Stimulated activated CD4-positive, alpha-beta T cell treated with anti-CD3 and anti-CD28 coated beads, Interleukin-4, amount 100 ng/mL, for 48 hours (primary cell): ENCODE measurements at places on chromosomes 16 and 17.

DNA sequence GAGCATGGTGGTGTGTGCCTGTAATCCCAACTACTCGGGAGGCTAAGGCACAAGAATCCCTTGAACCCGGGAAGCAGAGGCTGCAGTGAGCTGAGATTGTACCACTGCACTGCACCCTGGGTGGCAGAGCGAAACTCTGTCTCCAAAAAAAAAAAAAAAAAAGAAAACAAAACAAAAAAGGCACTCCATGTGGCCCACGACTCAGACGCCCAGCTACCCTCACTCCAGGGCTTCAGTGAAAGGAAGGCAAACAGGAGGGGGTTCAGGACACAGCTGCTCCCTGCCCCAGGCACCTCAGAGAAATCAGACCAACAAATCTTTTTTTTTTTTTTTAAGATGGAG is 91.7 kb downstream of the LITAF start:
- DNase-seq, result no peak

DNA sequence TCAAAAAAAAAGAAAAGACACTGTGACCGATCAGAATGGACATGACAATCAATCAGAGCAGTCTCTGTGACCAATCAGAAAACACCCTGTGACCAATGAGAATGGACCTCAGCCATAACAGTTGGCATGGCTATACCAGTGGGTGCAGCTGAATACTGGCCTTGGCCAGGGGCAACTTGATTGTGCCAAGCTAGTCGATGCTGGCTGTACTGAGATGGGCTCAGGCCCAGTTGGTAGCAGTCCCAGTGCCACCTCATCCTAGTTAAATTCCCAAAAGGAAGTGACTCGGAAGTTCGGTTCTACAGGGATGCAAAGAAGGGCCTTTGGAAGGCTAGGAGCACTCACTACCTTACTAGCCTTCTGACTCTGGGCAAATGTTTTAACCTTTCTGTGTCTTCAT is 37.2 kb upstream of the BCO1 start:
- DNase-seq, result no peak

DNA sequence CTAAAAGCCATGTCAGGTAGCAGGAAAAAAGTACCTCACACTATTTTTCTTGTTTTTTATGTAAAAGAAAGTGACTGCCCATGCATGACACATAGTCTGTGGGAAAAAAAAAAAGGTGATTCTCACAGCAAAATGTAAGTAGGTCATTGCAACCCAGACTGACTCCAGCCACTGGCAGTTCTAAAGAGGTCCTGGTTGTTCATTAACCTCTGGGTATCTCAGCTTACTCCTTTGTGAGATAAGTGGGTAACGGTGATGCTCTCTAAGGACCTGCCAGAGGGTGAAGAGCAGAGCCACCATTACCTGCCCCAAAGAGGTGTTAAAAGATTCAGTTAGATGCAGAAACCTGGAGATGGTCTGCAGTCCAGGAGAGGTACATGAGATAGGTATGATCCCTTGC is 531.9 kb downstream of the GRIN2A start:
- DNase-seq, result no peak

GRCh38 chr17:60724647-60725046 is 47.0 kb downstream of the BCAS3 start:
- no peak for DNase-seq

GRCh38 chr16:79509211-79509631 is 91.3 kb downstream of the MAF start:
- no peak for DNase-seq

GRCh38 chr16:73037845-73038570 is 9.9 kb downstream of the ZFHX3 start:
- no peak for DNase-seq

DNA sequence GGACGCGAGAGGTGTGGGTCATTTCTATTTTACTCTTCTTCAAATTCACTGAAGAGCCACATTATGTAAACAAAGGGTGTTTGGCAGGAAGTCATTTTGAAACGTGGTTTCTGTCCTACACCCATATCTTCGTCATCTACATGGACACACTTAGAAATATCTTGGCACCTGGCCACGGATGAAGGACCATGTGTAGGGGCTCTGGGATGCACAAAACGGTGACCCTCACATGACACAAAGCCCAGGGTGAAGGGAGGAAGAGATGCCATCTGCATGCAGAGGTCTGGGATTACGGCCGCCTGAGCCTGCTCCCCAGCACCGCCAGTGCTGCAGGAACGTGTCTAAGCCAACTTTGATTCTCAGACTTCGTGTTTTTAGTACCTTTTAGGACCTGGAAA is 130.2 kb upstream of the CHMP6 start:
- DNase-seq, result no peak

- no peak for DNase-seq
Measured at GRCh38 chr17:42409523-42410318, 13.3 kb downstream of the CAVIN1 start.

GRCh38 chr16:82603784-82604411 is 22.9 kb upstream of the CDH13 start:
- no peak for DNase-seq

- DNase-seq, result peak; percentile 44
Measured at GRCh38 chr16:87317750-87318644, 805 bp upstream of the C16orf95 start.

DNA sequence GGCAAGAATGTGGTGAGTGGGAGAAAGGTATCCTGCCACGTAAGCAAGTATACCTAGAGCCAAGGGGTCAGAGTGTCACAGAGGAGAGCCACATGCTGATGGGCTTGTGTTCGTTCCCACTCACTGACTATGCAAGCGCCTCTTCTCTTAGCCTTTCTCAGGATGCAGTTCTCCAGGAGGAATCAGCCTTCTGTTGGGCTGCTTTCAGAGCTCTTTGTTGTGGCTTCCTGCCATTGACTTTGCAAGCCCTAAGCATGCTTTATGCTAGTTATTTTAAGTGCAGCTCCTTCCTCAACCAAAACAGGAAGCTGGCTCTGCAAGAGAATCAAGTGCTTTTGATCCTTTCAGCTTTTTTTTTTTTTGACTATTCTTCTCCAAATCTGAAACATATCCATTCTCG is 66.6 kb downstream of the SIAH1 start:
- DNase-seq, result no peak

DNA sequence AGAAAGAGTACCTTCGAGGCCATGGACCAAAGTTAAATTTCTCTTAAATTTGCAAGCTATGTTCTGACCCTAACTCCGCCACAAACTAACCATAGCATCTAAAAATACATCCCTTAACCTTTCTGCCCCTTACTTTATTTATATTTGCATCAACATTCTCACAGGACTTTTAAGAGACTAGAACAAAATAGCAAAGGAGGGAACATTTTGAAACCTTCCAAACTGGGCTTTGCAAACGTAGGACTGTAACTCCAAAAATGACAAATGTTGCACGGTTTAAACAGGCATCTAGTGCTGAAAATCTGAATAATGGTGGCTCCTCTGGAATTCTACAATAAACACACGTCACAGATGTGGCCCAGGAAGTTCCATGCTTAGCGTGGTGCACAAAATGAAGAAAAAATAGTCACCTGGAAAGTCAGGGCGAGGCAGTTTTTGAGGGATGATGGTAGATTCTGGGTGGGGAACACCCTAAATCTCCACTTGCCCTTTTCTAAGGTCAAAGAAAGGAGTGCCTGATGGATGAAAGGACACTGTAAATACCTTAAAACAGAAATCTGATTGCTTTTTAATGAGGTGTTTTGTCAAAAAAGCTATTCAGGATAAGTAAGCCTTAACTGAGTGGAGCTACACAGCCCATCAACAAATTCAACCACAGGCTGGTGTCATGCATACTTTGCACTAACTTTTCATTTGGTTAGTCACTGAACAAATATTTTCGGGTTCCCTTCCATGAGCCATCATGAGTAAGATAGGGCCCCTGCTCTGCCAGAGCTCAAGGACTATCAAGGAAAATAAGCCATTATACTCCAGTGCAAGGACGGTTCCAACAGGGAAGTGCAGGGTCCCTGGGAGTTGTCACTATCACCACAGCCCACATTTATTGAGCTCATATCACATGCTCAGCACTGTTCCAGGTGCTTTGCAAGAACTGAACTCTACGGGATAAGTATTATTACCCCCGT is 21.2 kb downstream of the ARHGAP17 start:
- no peak for DNase-seq

- DNase-seq, result no peak
Measured at GRCh38 chr17:61595418-61596186, 4.6 kb upstream of the NACA2 start.

GRCh38 chr16:82157534-82157812 is 12.6 kb downstream of the MPHOSPH6 start:
- DNase-seq, result no peak

DNA sequence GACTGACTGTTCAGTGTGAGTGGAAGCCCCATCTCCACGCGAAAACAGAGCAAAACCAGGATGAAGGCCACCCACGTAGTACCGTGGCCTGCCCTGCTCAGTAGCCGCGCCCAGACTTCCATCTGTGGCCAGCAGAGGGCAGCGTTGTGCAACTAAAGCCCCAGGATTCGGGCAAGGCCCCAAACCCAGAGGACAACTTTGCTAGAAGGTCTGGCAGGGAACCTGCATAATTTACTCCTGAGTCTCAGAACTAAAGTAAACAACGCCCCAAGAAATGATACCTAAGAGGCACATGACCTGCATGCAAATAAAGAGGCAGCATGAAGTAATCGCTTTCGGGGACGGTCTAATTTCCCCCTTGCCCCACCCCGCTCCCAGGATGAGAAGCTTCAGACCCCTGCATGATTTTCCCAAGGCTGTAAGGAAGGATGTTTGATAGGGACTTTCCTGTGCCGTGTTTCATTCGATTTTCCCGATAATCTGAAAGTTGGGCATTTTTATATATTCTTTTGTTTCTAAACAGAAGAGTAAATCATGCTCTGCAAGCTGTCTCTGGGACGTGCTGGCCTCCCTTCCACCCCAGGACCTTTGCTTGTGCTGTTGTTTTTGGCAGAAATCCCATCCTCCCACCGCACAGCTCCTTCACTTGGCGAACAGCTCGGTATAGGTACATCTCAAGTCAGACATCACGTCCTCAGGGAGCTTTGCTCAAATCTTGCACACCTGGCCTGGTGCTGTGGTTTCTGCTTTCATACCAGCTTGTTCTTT is 18.6 kb downstream of the HSBP1 start:
- peak; percentile 83 for DNase-seq

- peak; percentile 82 for DNase-seq
Measured at GRCh38 chr17:7356072-7356549, 1.2 kb downstream of the TMEM95 start.

DNA sequence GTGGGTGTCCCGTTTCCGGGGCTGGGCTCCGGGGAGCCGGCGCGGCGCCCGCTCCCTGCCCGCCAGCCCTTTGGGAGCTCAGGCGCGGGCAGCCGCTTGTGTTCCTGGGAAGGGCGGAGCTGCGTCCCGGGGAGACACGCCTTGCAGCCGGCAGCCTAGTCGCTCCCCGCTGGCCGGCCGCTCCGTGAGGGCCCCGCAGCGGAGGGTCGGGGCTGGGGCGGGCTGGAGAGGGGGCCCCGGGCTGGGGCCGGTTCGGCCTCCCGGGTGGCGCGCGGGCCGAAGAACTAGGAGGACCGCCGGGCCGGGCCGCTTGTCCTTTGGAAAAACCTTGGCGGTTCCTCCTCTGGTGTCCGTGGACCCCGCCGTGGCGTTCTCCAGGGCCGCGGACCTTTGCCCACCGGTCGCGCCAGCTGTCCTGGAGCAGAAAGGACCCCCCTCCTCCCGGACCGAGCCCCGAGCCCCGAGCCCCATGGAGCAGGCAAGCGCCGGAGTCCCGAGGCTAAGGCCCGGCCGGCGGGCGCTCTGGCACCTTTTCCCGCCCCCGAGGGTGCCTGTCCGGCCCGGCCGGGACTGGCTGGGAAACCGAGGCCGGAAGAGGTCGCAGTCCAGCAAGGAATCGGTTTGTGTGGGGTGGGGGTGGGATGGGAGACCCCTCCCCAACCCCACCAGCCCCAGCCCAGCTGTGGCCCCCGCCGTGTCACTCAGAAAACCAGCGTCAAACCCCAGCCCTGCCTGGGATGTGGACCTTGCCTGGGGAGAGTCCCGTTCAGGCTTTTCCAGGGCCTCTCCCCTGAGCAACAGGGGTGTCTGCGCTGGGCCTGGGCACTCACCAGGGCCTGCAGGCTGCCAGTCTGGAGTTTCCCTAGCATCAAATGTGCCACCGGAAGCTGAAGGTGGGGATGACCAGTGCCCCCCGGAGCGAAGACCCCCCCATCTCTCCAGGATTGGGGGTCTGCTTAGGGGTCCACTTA is 6.8 kb upstream of the TBC1D3B start:
- DNase-seq, result no peak

GRCh38 chr16:12339686-12340085 is 363.2 kb downstream of the SNX29 start:
- no peak for DNase-seq

DNA sequence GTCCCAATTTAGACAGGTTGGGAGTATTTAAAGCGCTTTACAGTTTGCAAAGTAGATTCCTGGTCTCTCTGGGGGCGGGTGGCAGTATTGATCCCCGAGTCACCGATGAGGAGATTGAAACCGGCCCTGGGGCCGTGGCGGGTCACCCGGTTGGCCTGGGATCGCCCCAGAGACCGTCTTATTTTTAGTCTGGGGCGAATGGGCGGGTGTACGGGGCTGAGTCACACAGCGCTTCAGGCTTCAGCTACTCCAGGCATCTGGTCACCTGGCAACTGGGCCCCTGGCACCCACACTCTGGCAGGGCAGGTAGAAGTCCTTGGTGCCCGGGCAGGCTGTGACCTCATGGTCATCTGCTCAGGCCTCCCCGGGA is 669 bp downstream of the MIEF2 start:
- peak; percentile 32 for DNase-seq

DNA sequence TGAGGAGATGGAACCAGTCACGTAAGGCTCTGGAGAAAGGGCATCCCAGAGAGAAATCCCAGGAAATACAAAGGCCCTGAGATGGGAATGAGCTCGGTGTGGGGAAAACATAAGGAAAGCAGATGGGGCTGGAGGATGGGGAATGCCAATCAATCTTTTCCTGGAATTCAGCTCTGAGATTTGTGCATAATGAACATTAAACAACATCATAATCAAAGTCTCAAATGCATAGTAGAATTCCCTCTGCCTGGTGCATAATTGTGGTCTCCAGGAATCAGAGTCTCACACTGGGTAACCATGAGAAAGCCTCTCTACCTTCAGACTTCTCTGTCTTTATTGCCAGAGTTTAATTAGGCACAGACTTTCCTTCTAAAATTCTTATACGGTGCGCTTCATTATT is 30.8 kb downstream of the OTOA start:
- no peak for DNase-seq

DNA sequence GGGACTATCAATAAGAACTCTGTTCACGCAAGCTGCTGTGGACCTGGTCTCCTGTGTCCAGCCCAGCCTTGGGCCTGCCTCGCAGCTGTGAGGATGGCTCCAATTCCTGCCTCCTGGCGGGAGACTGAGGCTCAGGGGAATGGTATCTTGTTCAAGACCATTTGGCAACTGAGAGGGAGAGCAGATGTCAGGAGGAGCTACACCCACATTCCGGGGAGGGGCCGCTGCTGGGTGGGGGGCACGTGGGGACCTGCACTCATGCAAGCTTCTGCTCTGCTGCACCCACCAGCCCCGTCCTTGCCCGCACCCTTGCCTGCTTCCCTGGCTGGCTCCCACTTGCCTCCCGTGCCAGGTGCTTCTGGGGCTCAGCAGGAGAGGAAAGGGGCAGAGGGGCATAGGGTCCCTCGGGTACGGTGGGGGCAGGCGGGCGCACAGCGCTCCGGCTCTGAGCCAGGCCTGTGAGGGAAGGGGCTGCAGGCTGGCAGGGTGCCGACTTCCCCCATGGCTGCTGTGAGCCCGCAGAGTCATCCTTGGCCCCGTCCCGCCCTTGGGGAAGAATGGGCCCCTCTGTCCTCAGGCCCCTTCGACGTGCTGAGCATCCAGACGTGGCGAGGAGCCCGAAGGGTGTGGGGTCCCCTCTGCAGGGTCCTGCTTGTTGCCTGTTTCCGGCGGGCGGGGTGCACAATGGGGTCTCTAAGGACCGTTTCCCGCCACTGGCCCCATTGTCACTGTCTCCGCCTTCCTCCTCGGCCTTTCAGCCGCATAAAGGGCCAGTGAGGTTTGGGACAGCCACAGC is 2.7 kb downstream of the METRN start:
- no peak for DNase-seq
